ENCODE measurements at places on chromosomes 5 and 9. TPM values are rescaled to one million over a fixed set of nuclear protein-coding genes. Genes with fewer than 3 reads are reported as not detected.

- H3K36me3 ChIP-seq = no peaks in the 10 kb centered on the region
- no peak for DNase-seq
- no peaks in the 10 kb centered on the region for H3K27me3 ChIP-seq
- no peak overlapping the region for H3K4me3 ChIP-seq
Observed at GRCh38 chr9:79408617-79409016, 163.1 kb upstream of the TLE4 start.

GRCh38 chr9:132755096-132755495 is 84.8 kb downstream of the GTF3C4 start:
- no peak overlapping the region for H3K27ac ChIP-seq
- no peaks in the 10 kb centered on the region for H3K36me3 ChIP-seq
- H3K4me1 ChIP-seq = no peaks in the 10 kb centered on the region
- no peak overlapping the region for H3K4me3 ChIP-seq
- no peak for DNase-seq

DNA sequence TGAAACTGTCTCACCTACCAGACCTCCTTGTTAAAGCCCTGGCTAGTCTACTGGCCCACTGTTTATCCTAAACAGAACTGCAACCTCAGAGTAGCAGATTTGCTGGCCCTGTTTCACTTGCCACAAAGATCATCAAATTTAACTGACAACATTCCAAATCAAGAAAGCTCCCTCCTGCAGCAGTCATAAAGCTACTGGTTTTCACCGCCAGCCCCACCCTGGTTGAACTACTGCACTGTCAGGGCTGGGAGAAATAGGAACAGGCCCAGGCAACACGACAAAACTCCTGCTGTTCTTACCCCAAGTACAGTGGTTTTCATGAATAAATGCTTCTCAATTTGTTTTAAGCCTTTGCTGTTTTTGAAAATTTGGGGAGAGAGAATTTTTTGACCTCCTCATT is 63.0 kb downstream of the NR6A1 start:
- no peak overlapping the region for H3K27ac ChIP-seq
- H3K27me3 ChIP-seq = no peaks in the 10 kb centered on the region
- H3K4me1 ChIP-seq = peaks cover 4% of the 10 kb centered on the region
- no peak for DNase-seq
- no peaks in the 10 kb centered on the region for H3K36me3 ChIP-seq

DNA sequence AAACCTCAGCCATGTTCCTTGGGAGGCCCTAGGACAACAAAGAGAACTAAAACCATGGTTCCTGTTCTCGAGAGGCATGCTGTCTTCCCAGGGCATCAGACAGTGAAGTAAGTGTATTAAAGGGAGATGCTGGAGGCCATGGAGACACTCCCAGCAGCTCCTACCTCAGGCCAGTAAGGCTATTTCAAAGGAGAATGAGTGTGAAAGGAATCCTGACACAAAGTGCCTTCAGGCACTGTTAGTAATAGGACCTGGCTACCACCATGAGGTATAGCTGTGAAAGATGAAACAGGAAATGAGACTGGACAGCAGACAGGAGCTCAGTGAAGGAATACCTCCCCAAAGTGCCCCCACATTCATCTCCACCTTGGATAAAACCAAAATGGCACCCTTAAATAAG is 71.0 kb downstream of the FANCC start:
- no peaks in the 10 kb centered on the region for H3K36me3 ChIP-seq
- H3K4me1 ChIP-seq = peaks cover 6% of the 10 kb centered on the region
- no peaks in the 10 kb centered on the region for H3K27me3 ChIP-seq
- no peak overlapping the region for H3K4me3 ChIP-seq

GRCh38 chr5:154485096-154485491 is 7.1 kb upstream of the HAND1 start:
- H3K4me1 ChIP-seq = peaks cover 2% of the 10 kb centered on the region
- no peak for DNase-seq
- H3K4me3 ChIP-seq = no peak overlapping the region

DNA sequence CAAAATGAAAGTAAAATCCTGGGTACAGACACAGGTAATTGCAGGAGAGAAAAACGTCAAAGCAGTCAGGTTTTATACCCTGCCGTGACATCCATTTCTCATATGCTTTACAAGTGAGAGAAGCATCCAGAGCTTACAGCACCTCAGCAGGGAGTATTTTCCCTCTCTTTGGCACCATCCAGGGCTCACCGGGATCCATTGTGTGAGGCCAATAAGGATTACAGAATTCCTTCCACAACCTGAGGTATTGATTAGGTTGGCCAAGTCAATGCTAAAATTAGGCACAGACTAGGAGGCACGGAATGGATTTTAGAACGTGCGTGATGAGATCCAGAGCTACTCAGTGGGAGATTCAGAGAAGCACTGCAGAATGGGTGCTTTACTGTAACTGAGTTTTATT is 296.6 kb downstream of the FBXL7 start:
- H3K4me1 ChIP-seq = peaks cover 5% of the 10 kb centered on the region
- no peak overlapping the region for H3K27ac ChIP-seq
- H3K27me3 ChIP-seq = no peaks in the 10 kb centered on the region

- H3K27ac ChIP-seq = no peak overlapping the region
- peaks cover 11% of the 10 kb centered on the region for H3K4me1 ChIP-seq
- peak; percentile 24 for DNase-seq
- H3K27me3 ChIP-seq = peaks cover 2% of the 10 kb centered on the region
- H3K4me3 ChIP-seq = no peak overlapping the region
Observed at GRCh38 chr9:89080193-89080592, 88.9 kb downstream of the S1PR3 start.

- no peaks in the 10 kb centered on the region for H3K36me3 ChIP-seq
- H3K27me3 ChIP-seq = no peaks in the 10 kb centered on the region
- no peak overlapping the region for H3K4me3 ChIP-seq
Observed at GRCh38 chr9:81629440-81629839, 59.9 kb downstream of the TLE1 start.

- H3K27me3 ChIP-seq = no peaks in the 10 kb centered on the region
- no peak for DNase-seq
- no peaks in the 10 kb centered on the region for H3K36me3 ChIP-seq
- peak overlapping the region; percentile 92 for H3K27ac ChIP-seq
- peaks cover 26% of the 10 kb centered on the region for H3K4me1 ChIP-seq
- H3K4me3 ChIP-seq = peak overlapping the region; percentile 73
Observed at GRCh38 chr5:181189962-181190710, 14.9 kb downstream of the TRIM7 start.

- no peaks in the 10 kb centered on the region for H3K36me3 ChIP-seq
- no peaks in the 10 kb centered on the region for H3K4me1 ChIP-seq
- no peaks in the 10 kb centered on the region for H3K27me3 ChIP-seq
- no peak overlapping the region for H3K4me3 ChIP-seq
Observed at GRCh38 chr5:56003679-56004078, 8.9 kb upstream of the IL6ST start.

GRCh38 chr9:90393365-90394152 is 249.1 kb downstream of the DIRAS2 start:
- no peak overlapping the region for H3K27ac ChIP-seq
- H3K4me1 ChIP-seq = no peaks in the 10 kb centered on the region
- no peak overlapping the region for H3K4me3 ChIP-seq

DNA sequence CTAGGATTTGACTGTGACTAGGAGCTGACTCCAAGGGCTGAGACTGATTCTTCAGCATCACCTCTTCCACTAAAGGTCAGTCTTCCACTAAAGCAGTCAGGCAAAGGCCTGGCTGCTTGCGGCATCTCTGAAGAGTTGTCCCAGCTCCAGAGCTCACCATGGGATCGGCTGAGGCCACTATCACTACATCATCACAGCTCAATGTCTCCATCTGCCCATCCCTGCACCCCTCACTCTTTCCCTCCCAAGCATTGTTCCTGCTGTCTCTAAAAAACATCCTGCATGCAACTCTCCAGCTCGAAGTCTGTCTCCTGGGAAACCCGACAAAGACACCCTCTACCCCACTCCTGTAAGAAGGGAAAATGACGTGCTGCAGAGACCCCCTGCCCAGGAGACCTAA is 15.5 kb upstream of the WWC1 start:
- DNase-seq = no peak
- no peak overlapping the region for H3K27ac ChIP-seq
- no peaks in the 10 kb centered on the region for H3K4me1 ChIP-seq
- peaks cover 2% of the 10 kb centered on the region for H3K27me3 ChIP-seq
- H3K36me3 ChIP-seq = no peaks in the 10 kb centered on the region
- H3K4me3 ChIP-seq = no peak overlapping the region

- H3K27me3 ChIP-seq = no peaks in the 10 kb centered on the region
- no peak overlapping the region for H3K4me3 ChIP-seq
- no peak for DNase-seq
Observed at GRCh38 chr9:20243841-20244240, 378.5 kb downstream of the MLLT3 start.

DNA sequence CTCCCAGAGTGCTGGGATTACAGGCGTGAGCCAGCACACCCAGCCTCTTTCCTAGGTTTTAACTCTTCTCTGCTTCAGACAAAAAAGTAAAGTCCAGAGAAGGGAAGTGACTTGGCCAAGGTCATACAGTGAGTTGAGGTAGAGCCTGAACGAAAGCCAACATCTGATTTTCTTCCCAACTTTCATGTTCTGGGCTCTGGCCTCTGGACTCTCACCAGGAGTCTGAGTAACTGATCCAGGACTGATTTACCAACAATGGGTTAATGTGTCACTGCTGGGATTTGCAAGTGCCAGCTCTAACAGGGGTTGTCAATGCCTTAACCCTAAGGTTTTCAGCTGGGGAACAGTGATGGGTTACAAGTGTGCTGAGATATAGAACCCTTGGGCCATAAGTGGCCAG is 32.2 kb upstream of the LARP1 start:
- no peaks in the 10 kb centered on the region for H3K27me3 ChIP-seq
- H3K4me1 ChIP-seq = no peaks in the 10 kb centered on the region
- H3K27ac ChIP-seq = no peak overlapping the region
- H3K4me3 ChIP-seq = no peak overlapping the region

PRRC2B gene
- total RNA-seq = 107 TPM

GABRA6 gene
- not detected for total RNA-seq

OBP2B gene
- total RNA-seq = not detected

EPB41L4A gene
- total RNA-seq = 22.2 TPM

KCNV2 gene
- total RNA-seq = not detected

AHRR gene
- total RNA-seq = 0.81 TPM

Measured in heart right ventricle (tissue), 16 donors.